ENCODE measurements at places on chromosomes 5 and 9.

- no peak for DNase-seq
Measured at GRCh38 chr5:65555287-65555686, 7.7 kb downstream of the CENPK start.

- DNase-seq, result no peak
Measured at GRCh38 chr9:113882181-113882580, 6.1 kb downstream of the ZNF618 start.

- DNase-seq, result no peak
Measured at GRCh38 chr5:68886814-68887213, 207.0 kb upstream of the SLC30A5 start.

- no peak for DNase-seq
Measured at GRCh38 chr5:34411470-34412346, 244.4 kb upstream of the RAI14 start.

GRCh38 chr9:126738553-126738952 lies 66.3 kb upstream of the ZBTB43 start:
- DNase-seq, result no peak

DNA sequence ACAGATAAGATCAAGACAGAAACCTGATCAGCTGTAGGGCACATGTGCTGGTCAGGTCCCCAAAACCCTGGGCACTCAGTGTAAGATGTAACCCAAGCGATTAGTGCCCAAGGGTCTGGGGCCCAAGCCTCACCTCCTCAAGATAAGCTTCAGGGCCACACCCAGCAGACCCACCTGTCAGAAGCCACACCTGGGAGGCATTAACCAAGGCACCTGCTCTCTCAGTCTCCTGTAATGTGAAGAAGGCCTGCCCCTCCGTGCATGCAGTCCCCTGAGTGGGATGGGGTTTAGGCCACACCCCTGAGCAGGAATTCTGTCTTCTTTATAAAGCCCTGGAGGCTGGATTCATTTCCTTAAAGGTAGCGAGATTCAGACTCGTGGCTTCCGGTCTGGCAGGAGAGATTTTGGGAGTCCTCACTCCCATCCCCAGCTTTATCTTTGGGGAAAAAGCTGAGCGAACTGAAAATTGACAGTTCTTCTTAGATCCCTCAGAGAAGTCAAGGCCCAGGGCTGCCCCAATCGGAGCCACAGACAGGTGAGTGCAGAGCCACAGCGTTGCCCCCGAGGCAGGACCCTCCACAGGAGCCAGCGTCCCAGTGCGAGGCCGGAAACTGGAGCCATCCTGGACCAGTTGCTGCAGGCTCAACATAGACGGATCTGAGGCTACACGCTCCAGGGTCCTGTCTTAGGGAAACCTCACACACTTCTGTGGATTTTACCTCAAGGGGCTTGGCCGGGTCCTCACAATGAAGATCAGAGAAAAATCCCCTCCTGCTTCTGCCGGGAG lies 357.6 kb upstream of the IRX4 start:
- DNase-seq, result no peak

- no peak for DNase-seq
Measured at GRCh38 chr9:79817438-79818004, 245.8 kb downstream of the TLE4 start.

GRCh38 chr5:43631182-43631910 lies 28.4 kb downstream of the NNT start:
- no peak for DNase-seq

DNA sequence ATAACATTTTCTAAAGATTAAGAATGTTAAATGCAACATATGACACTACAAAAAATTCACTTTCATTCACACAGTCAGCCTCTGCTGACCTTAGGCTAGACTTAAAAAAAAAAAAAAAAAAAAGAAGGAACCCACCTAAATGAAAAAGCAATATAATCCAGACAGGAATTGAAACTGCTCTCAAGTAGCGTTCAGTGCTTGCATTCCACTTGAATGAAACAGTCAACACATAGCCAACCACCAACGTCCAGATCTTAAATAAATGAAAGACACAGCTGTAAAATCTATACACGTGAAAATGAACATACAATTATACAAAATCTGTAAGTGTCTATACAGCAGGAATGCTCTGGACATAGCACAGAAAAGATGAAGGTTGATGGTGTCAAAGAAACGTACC lies 11.4 kb downstream of the TMEM245 start:
- no peak for DNase-seq

All from stimulated activated CD4-positive, alpha-beta T cell treated with anti-CD3 and anti-CD28 coated beads, Interleukin-1b, Interleukin-23, amount 100 ng/mL, for 1 hour (primary cell).